Activated naive CD4-positive, alpha-beta T cell treated with anti-CD3 and anti-CD28 coated beads, Interleukin-2, amount 50 U/mL, for 72 hours (primary cell): ENCODE measurements at places on chromosomes 7 and 10. TPM values are rescaled to one million over a fixed set of nuclear protein-coding genes. Genes with fewer than 3 reads are reported as not detected.

- DNase-seq, result no peak
Measured at GRCh38 chr7:77698042-77698625, 1.9 kb downstream of the RSBN1L start.

DNA sequence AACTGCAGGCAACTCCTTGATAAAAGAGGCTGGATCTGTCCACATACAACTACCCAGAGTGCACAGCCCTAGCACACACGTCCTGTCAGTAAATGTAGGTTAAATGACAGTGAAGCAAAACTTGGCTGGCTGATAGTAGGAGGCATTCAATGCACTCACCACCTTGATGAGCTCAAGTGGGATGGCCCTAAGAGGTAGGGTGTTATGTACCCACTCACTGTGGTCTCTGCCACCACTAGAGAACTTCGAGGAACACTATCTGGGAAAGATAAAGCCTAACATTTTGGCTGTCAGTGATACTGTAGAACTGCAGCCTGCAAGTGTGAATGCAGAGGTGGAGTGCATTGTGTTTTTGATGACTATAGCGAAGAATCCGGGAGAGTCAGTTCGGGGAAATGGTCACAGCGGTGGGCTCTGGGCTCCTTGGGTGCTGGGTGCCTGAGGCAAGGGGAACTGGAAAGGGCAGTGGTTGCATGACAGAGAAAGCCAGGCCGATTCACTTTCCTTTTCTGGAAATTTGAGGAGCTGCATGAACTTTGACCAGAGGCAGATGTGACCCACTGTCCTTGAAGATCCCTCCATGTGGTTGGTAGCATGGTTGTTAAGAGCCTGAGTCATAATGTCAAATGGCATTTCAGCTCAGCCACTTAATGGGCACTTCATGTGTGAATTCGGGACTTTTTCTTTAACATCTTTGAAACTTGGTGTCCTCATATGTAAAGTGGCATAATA is 93.1 kb upstream of the ZPBP start:
- no peak for DNase-seq

DNA sequence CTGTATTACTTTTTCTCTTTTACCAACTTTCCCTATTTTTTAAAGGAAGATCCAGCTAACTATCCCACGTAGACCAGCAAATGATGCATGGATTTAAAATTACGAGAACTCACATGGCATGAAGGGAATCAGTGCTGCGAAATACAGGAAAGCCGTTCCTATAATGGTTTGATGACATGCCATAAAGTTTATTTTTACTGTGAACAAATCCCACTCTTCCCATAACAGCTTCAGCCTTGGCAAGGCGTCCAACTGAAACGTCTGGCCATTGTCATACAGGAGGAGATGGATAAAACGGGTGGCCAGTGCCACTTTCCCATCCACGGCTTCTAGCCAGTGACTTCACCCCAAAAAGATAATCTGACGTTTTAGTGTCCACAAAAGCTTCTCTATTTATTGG is 106.2 kb upstream of the DDC start:
- DNase-seq, result no peak

GRCh38 chr10:71378336-71379117 is 18.2 kb upstream of the CDH23 start:
- no peak for DNase-seq

GRCh38 chr10:3438606-3439005 is 266.0 kb upstream of the PITRM1 start:
- DNase-seq, result no peak

DNA sequence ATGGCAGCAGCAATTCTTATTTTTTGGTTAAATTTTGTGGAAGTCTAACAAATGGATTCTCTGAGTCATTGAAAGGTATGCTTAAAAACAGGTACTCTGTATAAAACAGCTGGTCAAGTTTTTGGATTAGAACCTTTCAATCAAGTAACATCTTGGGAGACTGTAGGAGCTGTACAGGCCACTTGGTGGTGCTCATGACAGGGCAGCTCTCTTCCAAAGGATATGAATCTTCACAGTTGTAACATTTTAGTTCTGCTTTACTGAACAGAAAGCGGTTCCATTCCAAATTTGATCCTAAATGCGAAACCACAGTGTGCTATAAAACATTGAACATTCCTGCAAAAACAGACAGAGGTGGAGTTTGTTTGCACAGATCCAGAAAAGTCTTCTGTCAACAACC is 44.5 kb upstream of the AGR3 start:
- no peak for DNase-seq

- no peak for DNase-seq
Measured at GRCh38 chr7:159088016-159088865, 56.4 kb downstream of the VIPR2 start.

- DNase-seq, result no peak
Measured at GRCh38 chr7:5448378-5449037, 24.9 kb upstream of the TNRC18 start.

- DNase-seq, result no peak
Measured at GRCh38 chr10:71533936-71534335, 137.2 kb downstream of the CDH23 start.

DNA sequence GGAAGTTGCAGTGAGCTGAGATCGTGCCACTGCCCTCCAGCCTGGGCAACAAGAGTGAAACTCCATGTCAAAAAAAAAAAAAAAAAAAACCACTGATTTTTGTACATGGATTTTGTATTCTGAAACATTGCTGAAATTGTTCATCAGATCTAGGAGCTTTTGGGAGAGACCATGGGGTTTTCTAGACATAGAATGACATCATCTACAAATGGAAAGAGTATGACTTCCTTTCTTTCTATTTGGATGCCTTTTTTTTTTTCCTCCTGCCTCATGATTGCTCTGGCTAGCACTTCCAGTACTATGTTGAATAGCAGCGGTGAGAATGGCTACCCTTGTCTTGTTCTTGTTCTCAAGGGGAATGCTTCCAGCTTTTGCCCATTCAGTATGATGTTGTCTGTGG is 89.1 kb downstream of the ANLN start:
- no peak for DNase-seq

DNA sequence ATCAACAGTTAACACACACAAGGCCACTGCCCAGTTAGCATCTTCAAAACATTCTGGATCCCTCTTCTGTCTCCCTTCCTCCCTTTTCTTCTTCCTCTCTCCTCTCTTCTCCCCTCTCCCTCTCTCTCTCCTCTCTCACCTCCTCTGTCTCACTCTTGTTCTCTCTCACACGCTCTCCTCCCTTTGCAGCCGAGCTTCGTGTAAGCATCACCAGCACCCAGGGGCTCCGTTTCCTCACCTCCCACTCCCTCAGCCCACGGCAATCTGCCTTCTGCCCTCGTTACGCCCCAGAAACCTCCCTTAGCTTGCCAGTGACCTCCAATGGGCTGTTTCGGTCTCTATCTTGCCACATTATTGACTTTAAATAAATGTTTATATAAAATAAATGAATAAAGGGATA is 147.4 kb downstream of the TEX36 start:
- no peak for DNase-seq

DNA sequence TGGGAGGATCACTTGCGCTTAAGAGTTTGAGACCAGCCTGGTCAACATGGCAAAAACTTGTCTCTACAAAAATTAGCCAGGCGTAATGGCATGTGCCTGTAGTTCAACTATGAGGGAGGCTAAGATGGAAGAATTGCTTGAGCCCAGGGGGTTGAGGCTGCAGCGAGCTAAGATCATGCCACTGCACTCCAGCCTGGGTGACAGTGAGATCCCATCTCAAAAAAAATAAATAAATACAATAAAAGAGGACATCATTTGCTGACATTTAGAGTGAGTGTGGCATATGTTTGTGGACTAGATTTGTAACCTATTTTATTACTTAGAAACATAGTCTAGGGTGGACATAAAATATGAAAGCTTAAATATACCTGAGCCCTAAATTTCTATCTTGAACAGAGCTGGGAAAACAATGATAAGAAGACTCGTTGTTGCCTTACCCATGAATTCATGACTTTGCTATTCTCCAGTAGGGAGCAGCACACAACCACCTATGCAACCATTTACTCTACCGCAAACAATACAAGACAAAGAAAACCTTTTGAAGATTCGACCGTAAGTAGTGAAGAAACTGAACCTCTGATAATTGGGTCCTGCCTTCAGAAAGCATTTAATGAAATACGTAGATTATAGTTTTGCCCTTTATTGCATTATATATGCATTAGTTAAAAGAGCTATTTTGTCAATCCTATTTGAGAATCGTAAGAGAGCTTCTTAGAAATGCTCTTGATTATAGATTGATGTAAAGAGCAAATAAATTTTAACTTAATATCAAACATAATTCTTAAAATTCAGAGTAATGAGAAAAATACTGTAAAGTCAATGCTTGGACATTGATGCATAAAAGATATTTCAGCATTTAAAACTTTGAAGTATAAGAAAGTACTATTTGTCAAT is 83.5 kb downstream of the GNAT3 start:
- no peak for DNase-seq

GRCh38 chr10:119030421-119031250 is 1.1 kb downstream of the NANOS1 start:
- DNase-seq, result peak; percentile 59

- DNase-seq, result no peak
Measured at GRCh38 chr7:143499743-143500348, 22.2 kb downstream of the TAS2R41 start.

DNA sequence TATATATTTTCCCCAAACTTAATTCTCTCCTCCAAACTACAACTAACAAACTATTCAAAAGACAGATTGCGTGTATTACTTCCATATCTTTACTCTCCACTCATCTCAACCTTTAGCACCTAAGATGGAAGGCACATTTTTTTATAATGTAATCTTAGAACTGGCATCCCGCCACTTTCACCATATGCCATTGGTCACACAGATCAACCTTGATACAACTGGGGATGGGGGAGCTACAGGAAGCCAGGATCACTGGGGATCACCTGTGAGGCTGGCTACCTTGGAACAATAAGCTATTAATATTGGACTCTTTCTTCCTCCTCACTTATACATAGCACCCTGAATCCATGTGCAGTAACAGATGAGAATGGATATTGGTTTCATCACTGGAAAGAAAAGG is 469.6 kb upstream of the LRRN3 start:
- DNase-seq, result no peak

DNA sequence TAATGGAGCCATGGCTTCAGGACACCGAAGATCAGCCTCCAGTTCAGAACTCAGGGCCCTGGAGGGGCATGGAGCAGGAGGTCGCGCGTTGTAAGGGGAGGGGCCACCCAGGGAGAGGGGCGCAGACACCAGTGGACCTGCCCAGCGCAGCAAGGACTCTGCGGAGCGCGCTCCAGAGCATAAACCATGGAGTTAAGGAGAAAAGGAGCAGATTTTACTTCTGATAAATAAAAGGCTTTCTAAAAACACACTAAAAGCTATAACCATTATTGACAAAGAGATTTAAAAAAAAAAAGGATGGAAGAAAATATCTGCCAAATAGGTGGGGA is 10.5 kb downstream of the CALY start:
- no peak for DNase-seq

GRCh38 chr10:106493751-106494150 is 670.8 kb downstream of the SORCS1 start:
- no peak for DNase-seq

Gene SFMBT2
- total RNA-seq, result 25.6 TPM

Gene TAS2R5
- total RNA-seq, result 1.7 TPM

Gene KCNIP2
- total RNA-seq, result 6.3 TPM

Gene COL13A1
- total RNA-seq, result not detected

Gene ATOH7
- not detected for total RNA-seq

Gene RALA
- 32.7 TPM for total RNA-seq

Gene DKK1
- total RNA-seq, result not detected

Gene CALHM1
- not detected for total RNA-seq
